Inflammatory macrophage (primary cell): ENCODE measurements at places on chromosomes 3 and 15.

DNA sequence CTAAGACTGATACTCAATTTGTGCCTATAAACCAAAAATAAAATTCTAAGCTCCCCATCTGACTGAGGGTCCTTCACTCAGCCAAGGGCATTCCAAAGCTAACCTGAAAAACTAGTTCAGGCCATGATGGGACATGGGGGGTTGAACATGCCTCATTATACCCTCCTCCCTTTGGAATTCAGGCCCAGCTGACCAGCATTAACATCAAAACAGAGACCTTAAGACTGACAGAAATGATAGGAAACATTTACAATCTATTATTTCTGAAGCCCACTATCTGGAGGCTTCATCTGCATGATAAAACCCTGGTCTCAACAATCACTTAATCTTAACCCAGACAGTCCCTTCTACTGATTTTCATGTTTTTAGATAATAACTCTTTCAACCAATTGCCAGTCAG lies 140.4 kb downstream of the ANO10 start:
- no peak for DNase-seq

GRCh38 chr3:45677033-45677446 lies 12.2 kb upstream of the SACM1L start:
- no peak for DNase-seq

GRCh38 chr3:163261056-163261455 lies 1764.4 kb downstream of the OTOL1 start:
- DNase-seq: no peak

- no peak for DNase-seq
Measured at GRCh38 chr3:101633186-101633585, 43.7 kb downstream of the ZBTB11 start.

DNA sequence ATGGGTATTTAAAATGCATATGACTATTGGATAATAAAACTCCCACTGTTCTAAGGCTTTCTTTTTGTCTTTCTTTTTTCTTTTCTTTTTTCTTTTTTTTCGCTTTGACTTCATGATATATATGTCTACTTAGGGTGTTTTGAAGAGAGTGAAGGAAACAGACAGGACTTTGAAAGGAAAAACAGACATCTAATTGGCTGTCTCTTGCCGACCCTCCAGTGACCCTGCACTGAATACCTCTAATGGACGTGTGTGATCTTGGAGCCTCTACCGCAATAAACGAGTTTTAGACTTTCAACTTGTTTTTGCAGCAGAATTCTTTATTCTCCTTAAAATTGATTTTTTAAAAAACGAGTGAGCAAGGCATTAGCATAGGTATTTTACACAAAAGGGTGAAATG lies 158.1 kb upstream of the NR2F2 start:
- DNase-seq: no peak

DNA sequence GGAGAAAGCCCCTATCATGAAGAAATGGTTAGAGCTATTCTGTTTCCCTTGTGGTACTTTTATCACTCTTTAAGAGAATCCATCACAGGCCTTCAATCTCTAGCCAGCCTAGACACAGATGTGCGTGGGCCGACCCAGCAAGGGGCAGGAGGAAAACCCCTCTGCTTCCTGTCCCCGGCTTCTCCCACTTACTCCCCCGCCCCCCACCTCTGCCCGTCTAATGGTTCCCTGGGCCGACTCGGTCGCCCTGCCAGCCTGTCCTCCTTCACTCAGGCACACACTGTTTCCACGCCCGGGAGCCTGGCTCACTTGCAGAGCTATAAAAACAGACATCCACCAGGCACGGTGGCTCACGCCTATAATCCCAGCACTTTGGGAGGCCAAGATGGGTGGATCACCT lies 58.3 kb upstream of the TFRC start:
- DNase-seq: no peak

- no peak for DNase-seq
Measured at GRCh38 chr3:181210275-181210674, 220.7 kb upstream of the DNAJC19 start.

- peak; percentile 92 for DNase-seq
Measured at GRCh38 chr3:15795651-15796308, 2.0 kb downstream of the ANKRD28 start.

GRCh38 chr3:196192524-196193051 lies 18.6 kb downstream of the ZDHHC19 start:
- peak; percentile 71 for DNase-seq

- no peak for DNase-seq
Measured at GRCh38 chr3:128468285-128468790, 1.6 kb upstream of the DNAJB8 start.

DNA sequence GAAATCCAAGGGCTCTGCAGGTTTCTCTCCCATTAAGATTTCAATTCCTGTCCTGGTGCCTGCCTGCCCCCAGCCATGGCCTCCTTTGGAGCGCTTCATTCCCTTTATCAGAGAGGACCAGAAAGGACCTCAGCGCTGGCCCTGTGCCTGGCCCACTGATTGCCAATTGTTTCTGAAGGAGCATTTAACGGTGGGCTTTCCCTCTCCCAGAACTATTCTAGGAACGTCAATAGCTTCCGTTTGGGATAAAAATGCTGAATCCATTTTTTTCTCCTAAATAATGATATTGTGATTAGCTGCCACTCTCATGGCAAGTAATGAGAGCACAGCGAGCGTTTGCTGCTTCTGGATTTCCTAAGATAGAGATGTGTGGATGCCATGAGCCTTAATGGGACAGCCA lies 12.2 kb upstream of the SLC6A1 start:
- no peak for DNase-seq

DNA sequence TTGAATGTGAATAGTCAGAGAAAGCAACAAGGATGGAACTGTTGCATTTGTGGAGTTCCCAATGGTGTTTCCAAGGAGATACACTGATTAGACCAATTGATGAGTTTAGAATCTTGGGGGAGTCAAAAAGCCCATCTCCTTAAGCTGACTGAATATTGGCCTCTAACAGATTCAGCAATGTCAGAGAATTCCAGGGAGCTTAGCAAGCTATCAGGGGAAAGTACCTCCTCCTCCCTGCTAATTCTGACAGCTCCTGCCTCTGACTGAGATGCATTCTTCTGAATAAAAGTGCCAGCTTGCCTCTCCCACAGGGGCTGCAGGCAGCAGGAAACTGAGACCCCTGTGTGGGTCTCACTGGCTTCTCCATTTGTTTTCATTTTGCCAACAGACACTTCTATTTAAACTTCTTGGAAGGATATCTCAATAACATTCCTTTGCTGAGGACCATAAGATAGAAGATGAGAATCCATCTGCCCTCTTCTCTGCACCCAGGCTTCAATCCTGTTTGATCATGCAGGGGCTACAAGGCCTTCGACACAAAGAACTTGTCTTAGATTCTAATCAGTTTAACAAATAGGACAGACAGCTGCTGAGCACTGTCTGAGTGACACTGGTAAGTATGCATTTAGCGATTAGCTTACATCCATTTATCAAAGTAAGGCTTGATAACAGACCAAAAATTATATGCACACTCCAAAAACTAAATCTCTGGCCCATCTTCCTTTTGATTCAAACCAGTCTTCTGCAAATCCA lies 1080.8 kb downstream of the TUSC7 start:
- DNase-seq: no peak

DNA sequence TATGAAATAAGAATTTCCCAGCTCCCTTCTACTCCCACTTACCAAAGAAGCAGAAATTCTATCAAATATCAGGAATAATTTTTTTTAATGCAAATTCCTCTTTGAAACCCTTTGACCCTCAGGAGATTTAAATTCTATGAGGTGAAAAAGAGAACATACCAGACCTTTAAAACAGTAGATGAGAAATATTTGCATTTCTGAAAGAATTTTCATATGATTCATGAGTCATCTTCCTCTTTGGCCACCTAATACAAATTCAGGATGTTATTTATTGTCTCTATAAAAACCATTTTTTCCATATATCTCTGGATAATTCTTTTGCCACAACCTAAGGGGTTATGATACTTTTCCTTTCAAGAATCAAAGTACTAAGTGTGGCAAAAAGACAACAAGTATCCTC lies 67.3 kb upstream of the ST3GAL6 start:
- DNase-seq: peak; percentile 59

DNA sequence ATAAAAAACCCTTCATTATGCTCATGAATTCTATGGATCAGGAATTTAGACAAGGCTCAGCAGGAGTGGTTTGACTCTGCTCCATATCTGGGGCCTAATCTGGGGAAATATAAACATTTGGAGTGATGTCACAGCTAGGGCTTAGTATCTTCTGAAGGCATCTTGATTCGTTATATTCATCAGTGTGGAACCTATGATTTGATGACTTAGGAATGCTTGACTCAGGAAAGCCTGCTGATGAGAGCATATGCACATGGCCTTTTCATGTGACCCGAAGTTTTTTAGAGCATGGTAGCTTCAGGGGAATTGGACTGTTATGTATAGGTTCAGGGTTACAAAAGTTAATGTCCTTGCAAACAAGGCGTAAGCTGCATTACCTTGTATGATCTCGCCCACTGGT lies 184.9 kb upstream of the LRRC3B start:
- no peak for DNase-seq

- DNase-seq: no peak
Measured at GRCh38 chr3:48555949-48556795, 431 bp downstream of the PFKFB4 start.

DNA sequence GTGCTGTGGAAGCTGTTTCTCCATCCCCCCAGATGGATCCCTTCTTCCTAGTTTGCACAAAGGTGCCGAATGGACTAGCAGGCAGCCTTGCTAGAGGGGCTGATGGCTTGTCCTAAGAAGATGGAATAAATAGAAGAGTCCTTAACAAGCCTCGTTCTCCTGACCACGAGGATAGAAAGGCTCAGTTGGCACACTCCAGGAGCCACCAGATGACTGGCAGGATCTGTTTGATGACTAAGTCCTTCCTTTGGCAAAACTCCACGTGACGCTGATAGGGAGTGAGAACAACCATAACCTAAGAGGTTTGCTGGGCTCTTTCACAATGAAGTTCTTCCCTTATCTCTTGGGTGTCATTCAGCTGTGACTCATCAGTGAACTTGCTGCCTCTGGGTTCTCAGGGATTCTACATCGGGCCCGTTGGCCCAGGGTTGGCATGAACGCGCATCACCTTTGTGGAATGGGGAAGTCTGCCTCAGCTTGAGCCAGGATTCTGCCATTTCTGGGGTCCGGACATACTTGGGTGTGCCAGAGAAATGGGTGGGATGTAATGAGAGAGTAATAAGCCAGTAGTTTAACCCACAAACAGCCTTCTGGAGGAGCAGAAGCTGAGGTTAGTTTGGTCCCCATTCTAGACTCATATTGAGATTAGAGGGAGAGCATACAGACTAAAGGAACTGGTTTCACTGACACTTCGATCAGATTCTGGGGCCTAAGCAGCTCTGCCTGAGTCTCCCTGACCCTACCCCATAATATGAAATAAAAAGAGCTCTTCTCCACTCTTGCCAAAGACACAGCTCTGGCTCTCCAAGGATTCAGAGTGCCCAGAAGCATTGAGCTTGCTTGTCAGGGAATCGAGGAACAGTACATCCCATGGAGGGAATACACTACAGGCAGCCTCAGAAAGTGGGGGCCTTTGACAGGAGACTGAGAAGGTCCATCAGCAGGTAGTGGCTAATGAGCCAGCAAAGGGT lies 2.0 kb upstream of the MELTF start:
- DNase-seq: peak; percentile 95

- no peak for DNase-seq
Measured at GRCh38 chr3:186994000-186994955, 64.0 kb downstream of the ST6GAL1 start.

- peak; percentile 91 for DNase-seq
Measured at GRCh38 chr3:63921741-63922482, 9.7 kb upstream of the SCAANT1 start.

DNA sequence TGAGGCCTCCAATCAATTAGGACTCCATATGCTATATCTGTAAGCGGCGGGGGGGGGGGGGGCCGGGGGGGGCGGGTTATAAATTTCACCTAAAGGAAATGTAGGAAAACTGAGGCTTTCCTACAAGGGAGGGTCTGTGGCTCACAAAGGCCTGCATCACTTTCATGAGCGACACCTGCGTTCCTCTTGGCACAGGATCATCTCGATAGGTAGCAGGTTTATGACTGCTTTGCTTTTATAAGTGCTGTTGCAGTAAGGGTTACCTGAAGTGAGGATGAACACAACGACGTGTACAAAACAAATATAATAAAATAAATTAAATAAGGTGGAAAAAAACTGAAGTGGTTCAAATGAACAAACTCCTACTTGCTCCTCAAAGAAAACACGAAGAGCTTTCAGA lies 194.3 kb downstream of the FOXP1 start:
- DNase-seq: no peak

- peak; percentile 30 for DNase-seq
Measured at GRCh38 chr15:52678468-52679231, 538 bp downstream of the ATOSA start.

DNA sequence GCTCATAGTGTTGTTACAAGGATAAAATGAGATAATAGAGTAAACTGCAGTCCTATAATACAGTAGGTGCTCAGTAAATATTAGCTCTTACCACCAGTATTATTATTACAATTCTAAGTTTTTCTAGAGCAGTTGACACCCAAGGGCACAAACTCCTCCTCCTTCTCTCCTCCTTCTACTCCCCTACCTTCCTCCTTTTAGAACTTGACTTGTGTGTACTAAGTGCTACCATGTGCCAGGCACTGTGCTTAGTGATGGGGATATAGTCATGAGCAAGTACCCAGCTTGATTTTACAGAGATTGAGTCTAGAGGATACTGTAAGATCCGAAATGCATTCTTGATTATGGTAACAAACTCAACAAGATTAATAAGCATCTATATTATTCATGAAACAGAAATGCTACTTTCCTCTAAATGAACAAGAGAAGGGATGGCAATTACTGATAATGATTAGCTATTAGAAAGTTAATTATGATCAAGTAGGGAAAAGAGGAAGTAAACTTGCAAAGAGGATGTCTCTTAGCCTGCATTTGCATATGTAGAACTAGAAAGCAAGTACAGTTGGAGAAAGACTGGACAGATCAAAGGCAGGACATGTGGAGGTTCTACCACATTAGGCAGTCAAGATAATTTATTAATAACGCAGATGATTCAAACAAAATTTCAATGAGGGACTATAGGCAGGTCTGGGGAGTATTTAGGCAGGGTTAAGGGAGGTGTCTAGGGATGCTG lies 72.3 kb downstream of the CLDN11 start:
- DNase-seq: no peak

GRCh38 chr3:182766099-182766498 lies 27.2 kb upstream of the ATP11B start:
- no peak for DNase-seq

DNA sequence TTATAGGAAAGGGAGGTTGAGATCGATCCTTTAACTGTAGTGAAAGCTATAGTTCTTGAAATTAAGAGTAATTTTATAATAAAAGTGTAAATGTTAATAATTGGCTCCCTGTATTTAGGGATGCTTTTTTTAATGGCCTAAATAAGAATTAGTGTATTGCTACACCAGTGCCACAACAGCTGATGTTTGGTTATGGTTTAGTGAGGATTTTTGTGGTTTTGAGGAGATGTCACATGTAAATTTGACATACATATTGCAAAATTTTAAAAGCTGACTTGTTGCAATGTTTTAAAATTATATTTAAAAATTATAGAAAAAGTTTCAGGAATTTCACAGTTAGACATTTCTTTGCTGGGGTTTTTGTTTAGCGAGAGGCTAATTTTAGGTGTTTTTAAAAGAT lies 3.9 kb downstream of the TSC22D2 start:
- peak; percentile 72 for DNase-seq

GRCh38 chr3:61912158-61912557 lies 350.8 kb downstream of the PTPRG start:
- DNase-seq: no peak

- peak; percentile 89 for DNase-seq
Measured at GRCh38 chr3:141498598-141499223, 11.9 kb downstream of the RASA2 start.

- no peak for DNase-seq
Measured at GRCh38 chr3:13634615-13635014, 85.7 kb downstream of the FBLN2 start.
